ENCODE measurements at places on chromosomes 12 and 14.

- peak; percentile 90 for DNase-seq
Measured at GRCh38 chr14:37594971-37595808, at the start of the genes FOXA1 and TTC6. Gene FOXA1, minus strand, starts transcription at chr14:37595249. Its CDS starts 277 bp downstream, at chr14:37594972. Gene TTC6, plus strand, starts transcription at chr14:37595629. Its CDS starts 26,436 bp downstream, at chr14:37622065.

GRCh38 chr12:3606128-3606527 is 115.1 kb downstream of the PRMT8 start:
- no peak for DNase-seq

DNA sequence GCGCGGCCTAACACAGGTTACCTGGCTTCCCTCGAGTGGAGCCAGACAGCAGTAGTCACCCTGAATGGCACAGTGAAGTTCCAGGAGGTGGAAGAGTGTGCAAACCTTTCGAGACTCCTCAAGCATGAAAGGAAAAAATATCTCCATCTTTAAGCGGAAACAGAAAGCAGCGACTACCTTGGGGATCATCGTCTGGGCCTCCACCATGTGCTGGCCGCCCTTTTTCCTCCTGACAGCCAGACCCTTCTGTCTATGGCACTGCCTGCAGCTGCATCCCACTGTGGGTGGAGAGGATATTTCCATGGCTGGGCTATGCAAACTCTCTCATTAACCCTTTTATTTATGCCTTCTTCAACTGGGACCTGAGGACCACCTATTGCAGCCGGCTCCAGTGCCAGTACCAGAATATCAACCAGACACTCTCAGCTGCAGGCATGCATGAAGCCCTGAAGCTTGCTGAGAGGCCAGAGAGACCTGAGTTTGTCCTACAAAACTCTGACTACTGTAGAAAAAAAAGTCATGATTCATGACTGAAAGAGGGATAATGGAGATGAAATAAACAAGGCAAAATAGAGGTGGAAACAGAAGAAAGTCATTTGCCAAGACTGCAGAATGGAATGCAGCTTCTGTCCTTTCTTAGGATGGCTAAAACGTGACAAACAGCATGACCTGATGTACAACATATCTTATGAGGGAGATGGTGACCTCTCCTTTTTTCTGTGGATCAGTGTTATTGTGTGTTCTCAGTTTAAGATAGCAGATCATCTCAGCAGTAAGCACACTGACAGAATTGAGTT is 2.4 kb upstream of the HEBP1 start:
- no peak for DNase-seq

GRCh38 chr14:99472937-99473336 is 7.7 kb downstream of the SETD3 start:
- DNase-seq = no peak

- no peak for DNase-seq
Measured at GRCh38 chr12:123097561-123098084, 53.3 kb downstream of the PITPNM2 start.

- DNase-seq = peak; percentile 24
Measured at GRCh38 chr12:116910645-116911451, at the start of gene FBXW8. Gene FBXW8, plus strand, starts transcription at chr12:116910950. Its CDS starts 88 bp downstream, at chr12:116911038.

- DNase-seq = peak; percentile 44
Measured at GRCh38 chr12:123512838-123513665, 20.5 kb downstream of the RILPL1 start.

Measured in NCI-H187 (cell line).